Breast epithelium (tissue), 4 donors: ENCODE measurements at places on chromosomes 16 and 17.

GRCh38 chr16:28905800-28906372 is 19.2 kb downstream of the RABEP2 start:
- H3K4me1 ChIP-seq = no peaks in the 10 kb centered on the region
- no peaks in the 10 kb centered on the region for H3K27me3 ChIP-seq
- no peak overlapping the region for H3K27ac ChIP-seq
- DNase-seq = no peak

DNA sequence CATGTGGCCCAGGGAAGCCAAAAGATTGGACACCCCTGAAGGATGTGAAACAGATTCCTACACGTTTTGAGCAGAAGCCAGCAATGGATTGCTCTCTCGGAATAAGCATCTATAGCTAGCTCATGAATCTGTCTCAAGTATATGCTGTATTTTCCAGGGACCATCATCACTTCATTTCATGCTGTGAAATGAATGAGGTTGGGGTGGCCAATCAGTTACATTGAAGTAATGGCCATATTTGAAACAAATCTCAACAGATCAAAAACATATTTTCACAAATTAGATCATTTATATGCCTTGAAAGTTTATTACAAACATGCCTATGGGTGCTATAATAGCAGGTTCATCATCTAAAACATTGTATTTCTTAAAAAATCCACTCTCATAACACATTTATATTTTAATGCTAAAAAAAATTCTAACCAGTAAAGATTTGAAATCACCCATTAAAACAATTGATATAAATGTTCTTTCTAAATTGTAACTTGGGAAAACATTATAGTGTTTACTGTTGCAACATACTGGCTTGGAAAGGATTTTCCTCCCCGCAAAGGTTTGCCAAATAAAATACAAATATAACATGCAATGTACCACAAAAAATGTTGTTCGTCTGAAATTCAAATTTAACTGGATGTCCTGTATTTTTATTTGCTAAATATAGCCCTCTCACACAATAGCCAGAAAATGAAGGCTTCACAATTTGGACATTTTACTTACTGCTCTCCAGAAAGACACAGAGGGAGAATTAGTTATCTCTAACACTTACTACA is 743.6 kb downstream of the KCNJ2 start:
- H3K4me3 ChIP-seq = no peak overlapping the region
- no peak for DNase-seq
- no peak overlapping the region for H3K27ac ChIP-seq
- no peaks in the 10 kb centered on the region for H3K4me1 ChIP-seq

GRCh38 chr17:27760069-27760885 is 40.1 kb downstream of the NOS2 start:
- peak; percentile 76 for DNase-seq
- H3K27me3 ChIP-seq = no peaks in the 10 kb centered on the region
- no peak overlapping the region for H3K4me3 ChIP-seq
- H3K36me3 ChIP-seq = no peaks in the 10 kb centered on the region
- H3K4me1 ChIP-seq = no peaks in the 10 kb centered on the region

DNA sequence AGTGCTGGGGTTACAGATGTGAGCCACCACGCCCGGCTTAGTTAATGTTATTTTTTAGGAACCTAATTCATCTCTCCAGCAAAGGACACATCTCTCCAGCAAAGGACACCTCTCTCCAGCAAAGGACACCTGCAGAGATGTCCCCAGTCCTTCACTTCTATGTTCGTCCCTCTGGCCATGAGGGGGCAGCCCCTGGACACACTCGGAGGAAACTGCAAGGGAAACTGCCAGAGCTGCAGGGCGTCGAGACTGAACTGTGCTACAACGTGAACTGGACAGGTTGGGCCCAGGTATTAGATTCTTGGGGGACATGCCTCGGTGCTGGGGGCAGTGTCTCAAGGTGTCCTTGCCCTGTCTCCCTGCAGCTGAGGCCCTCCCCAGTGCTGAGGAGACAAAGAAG is 4.7 kb downstream of the PFAS start:
- H3K4me1 ChIP-seq = no peaks in the 10 kb centered on the region
- DNase-seq = no peak
- H3K27me3 ChIP-seq = no peaks in the 10 kb centered on the region
- H3K36me3 ChIP-seq = peaks cover 6% of the 10 kb centered on the region
- H3K4me3 ChIP-seq = no peak overlapping the region

DNA sequence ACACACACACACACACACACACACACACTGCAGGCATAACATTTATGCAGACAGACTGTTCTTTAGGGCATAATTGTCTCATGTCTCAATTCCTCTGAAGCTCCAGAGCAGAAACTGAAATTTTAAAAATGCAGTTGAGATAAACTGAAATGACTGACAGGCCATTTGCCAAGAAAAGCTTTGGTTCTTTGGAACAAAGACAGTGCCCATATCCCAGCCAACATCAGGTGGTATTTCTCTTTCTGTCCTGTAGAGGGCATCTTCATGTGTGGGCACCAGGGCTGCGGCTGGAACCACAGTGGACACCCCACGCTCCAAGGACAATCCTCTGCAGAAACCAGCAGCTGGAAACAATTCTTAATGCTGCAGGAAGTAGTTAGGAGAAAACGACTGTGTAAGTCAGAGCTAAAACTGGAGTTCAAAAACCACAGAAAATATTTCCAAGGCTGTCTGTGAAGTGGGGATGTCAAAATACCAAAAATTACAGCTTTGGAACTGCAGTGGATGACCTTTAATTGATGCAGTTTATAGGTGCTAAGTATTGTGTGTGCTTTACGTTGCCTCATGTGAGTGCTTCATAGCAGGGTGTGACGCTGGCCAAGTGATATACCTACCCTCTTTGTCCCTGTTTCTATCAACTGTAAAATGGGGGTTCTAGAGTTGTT is 10.6 kb upstream of the MEFV start:
- no peaks in the 10 kb centered on the region for H3K36me3 ChIP-seq
- no peak overlapping the region for H3K27ac ChIP-seq
- no peak overlapping the region for H3K4me3 ChIP-seq
- no peaks in the 10 kb centered on the region for H3K27me3 ChIP-seq
